ENCODE measurements at places on chromosomes 4 and X.

DNA sequence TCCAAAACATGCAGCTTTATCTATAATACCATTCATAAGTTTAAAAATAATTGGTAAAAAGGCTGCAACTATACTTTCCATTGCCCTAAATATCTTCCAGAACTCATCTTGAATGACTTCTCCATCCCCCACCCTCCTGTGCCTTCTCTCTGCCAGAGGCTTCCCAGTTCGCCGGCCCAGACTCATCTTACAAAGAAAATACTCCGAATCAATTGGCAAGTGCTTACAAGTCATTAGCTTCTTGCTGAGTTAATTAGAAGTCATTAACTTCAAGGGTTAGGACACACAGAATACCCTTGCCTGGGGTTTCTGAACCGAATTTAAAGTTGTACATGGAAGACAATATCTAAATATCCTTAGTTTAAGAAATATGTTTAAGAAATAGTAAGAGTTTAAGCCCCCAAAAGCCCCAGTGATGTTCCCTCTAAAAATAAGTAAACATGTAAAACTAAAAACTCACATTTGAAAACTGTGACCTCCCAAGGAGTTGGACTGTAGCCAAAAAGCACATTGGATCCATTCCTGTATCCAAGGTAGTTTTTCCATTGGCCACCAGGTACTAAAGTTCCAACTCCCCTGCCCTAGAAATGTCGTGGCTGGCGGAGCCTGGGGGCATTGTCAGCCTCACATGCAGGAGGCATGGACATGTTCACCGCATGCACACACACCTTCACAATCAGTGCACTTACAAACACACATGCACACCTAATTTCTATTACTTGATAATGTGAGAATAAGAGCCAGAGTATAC, 535.2 kb upstream of the FAT1 start:
- H3K4me3 ChIP-seq, result no peak overlapping the region
- DNase-seq, result no peak
- no peak overlapping the region for H3K27ac ChIP-seq
- no peaks in the 10 kb centered on the region for H3K36me3 ChIP-seq
- H3K27me3 ChIP-seq, result no peaks in the 10 kb centered on the region
- no peaks in the 10 kb centered on the region for H3K4me1 ChIP-seq

GRCh38 chrX:148913971-148914370, 413.6 kb downstream of the AFF2 start:
- H3K4me3 ChIP-seq, result no peak overlapping the region
- H3K4me1 ChIP-seq, result no peaks in the 10 kb centered on the region
- no peak for DNase-seq
- H3K36me3 ChIP-seq, result no peaks in the 10 kb centered on the region
- no peak overlapping the region for H3K27ac ChIP-seq
- no peaks in the 10 kb centered on the region for H3K27me3 ChIP-seq

DNA sequence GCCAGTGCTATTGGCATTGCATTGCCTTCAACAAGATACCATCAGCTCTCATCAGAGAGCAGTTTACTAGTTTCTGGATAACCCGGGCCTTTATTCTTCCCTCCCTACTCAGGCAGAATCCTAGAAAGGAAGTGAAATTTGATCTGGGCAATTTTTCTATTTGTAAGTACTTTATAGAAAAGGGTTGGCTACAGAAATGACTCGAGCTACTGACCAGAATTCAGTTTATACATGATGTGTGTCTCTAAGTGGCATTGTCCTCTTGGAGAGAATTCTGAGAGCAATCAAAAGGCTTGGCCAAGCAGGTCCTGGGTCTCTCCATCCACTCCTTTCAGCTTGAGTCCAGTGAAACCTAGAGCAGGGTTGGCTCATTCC, 192.7 kb upstream of the LEF1 start:
- H3K4me1 ChIP-seq, result peaks cover 56% of the 10 kb centered on the region
- no peak for DNase-seq
- H3K27ac ChIP-seq, result no peak overlapping the region
- H3K36me3 ChIP-seq, result no peaks in the 10 kb centered on the region

DNA sequence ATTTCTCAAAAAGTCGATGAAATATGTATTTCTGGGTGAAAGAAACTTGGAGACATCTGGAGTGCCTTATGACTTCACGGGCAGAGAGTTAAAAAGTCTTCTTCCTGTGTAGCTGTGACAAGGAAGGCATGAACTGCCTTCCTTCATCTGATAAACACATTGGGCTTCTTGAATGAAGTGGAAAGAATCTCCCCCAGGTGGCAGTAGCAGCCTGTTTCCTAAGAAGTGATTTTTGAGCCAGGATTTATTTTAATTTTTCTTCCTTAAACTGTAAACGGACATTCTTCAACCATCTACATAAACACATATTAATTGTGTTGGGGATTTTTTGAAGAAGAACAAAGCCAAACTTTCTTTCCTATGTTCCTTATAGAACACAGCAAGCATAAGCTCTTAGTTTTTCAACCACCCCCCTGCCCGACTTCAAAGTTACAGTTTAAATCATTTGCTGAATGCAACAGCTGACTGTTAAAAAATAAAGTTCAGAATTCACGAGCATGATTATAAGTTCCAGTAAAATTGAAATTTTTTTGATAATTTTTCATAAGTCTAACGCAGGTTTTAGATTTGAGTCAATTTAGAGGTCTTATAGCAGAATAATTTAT, 980 bp upstream of the GIMD1 start:
- H3K4me1 ChIP-seq, result no peaks in the 10 kb centered on the region
- H3K4me3 ChIP-seq, result no peak overlapping the region
- no peaks in the 10 kb centered on the region for H3K36me3 ChIP-seq
- H3K27ac ChIP-seq, result no peak overlapping the region

- no peaks in the 10 kb centered on the region for H3K27me3 ChIP-seq
- no peak for DNase-seq
- H3K4me3 ChIP-seq, result no peak overlapping the region
- H3K27ac ChIP-seq, result no peak overlapping the region
- H3K4me1 ChIP-seq, result no peaks in the 10 kb centered on the region
Observed at GRCh38 chrX:42460706-42461105, 317.3 kb downstream of the PPP1R2C start.

DNA sequence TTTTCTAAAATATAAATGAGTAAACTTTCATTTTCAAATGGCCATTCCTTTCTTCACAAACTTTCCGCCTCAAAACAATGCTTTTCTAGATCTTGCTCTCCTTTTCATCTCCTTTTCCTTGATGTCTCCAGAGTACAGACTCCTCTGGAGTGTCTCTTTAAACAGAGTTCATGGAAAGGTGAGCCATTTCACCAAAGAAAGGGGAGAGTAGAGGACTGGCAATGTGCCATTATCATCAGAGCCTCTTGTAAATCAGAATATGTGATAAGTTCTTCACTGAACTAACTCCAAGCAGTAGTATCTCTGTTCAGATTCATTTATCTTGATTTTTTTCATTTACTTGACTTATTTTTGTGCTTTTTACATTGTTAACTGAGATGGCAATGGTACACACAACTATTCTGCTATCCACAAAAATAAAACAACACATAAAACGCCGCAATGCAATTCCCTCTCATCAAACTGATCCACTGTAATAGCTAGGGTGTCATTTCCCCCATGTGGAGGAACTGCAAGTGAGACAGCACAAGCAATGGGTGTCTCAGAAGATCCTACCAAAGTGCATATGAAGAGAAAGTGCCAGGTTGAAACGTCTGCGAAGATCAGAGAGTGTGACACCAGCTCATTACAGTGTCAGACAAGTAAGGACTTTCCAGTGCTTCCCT, 125.4 kb downstream of the RASL11B start:
- no peak for DNase-seq
- no peaks in the 10 kb centered on the region for H3K27me3 ChIP-seq
- H3K36me3 ChIP-seq, result no peaks in the 10 kb centered on the region
- no peak overlapping the region for H3K4me3 ChIP-seq

- H3K4me3 ChIP-seq, result no peak overlapping the region
- DNase-seq, result no peak
- no peak overlapping the region for H3K27ac ChIP-seq
- no peaks in the 10 kb centered on the region for H3K27me3 ChIP-seq
Observed at GRCh38 chr4:43411226-43411625, 518.7 kb downstream of the GRXCR1 start.

DNA sequence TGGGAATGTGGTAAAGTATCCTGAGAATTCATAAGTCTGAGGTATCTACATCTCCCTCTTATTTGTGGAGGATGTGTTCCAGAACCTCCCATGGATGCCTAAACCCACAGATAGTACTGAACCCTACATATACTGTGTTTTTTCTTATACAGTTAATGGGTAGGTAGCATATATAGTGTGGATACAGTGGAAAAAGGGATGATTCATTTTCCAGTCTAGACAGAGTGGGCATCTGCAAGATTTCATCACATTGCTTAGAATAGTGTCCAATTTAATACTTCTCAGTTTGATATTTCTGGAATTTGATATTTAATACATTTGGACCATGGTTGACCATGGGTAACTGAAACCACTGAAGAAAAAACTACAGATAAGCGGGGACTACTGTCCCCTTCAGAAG, 155.0 kb upstream of the ANKRD50 start:
- H3K27ac ChIP-seq, result no peak overlapping the region
